Central memory CD8-positive, alpha-beta T cell (primary cell): ENCODE measurements at places on chromosomes 6 and 20.

GRCh38 chr6:10463491-10464481, 48.9 kb upstream of the TFAP2A start:
- no peak for DNase-seq
- H3K27ac ChIP-seq: no peak overlapping the region
- H3K27me3 ChIP-seq: peaks cover 10% of the 10 kb centered on the region
- H3K4me1 ChIP-seq: no peaks in the 10 kb centered on the region
- H3K4me3 ChIP-seq: no peak overlapping the region
- no peaks in the 10 kb centered on the region for H3K36me3 ChIP-seq

GRCh38 chr20:14235355-14235754, 102.1 kb downstream of the FLRT3 start:
- no peak overlapping the region for H3K27ac ChIP-seq
- no peak for DNase-seq
- no peaks in the 10 kb centered on the region for H3K36me3 ChIP-seq
- no peaks in the 10 kb centered on the region for H3K4me1 ChIP-seq

DNA sequence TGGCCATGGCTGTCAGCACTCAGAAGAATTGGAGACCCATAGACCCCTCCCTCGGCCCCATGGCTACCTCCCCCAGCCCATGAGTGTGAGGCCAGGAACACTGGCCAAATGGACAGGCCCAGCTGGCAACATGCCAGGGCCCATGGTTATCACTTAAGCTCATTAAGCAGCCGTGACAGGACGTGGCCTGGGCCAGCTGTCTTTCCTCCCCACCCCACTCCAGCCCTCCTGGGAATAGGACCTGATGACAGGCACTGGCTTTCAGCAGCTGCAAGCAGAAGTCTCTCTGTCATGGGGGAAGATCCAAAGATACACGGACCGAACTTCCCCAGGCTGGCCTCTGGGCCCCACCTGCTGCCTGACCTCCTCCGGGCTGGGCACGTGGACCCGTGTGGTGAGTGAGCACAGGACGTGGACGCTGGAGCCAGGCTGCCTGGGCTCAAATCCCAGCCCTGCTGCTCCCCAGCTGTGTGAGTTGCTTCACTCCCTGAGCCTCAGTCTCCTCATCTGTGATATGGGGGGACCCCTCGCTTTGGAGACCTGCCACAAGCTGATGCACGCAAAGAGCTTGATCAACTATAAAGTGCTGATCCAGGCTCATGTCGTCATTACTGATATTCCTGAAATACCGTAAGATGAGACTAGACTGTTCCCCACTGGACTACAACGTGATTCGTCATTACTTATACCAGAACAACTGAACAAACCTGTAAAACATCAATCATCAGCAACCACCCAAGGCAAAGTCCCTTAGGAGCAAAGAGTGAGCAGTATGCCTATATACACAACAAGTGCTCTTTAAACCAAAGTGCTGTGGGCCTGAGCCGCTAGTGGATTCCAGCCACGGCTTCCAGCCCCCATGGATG, 22.0 kb upstream of the VSTM2L start:
- no peak overlapping the region for H3K27ac ChIP-seq
- H3K4me3 ChIP-seq: no peak overlapping the region
- H3K4me1 ChIP-seq: no peaks in the 10 kb centered on the region
- no peaks in the 10 kb centered on the region for H3K36me3 ChIP-seq
- H3K27me3 ChIP-seq: no peaks in the 10 kb centered on the region

GRCh38 chr20:19539191-19539590, 218.9 kb upstream of the RIN2 start:
- H3K36me3 ChIP-seq: no peaks in the 10 kb centered on the region
- no peak overlapping the region for H3K27ac ChIP-seq
- DNase-seq: no peak
- H3K4me3 ChIP-seq: no peak overlapping the region
- no peaks in the 10 kb centered on the region for H3K4me1 ChIP-seq

GRCh38 chr20:36155629-36155971, 1.1 kb downstream of the EPB41L1 start:
- no peaks in the 10 kb centered on the region for H3K4me1 ChIP-seq
- H3K4me3 ChIP-seq: peak overlapping the region; percentile 57
- H3K36me3 ChIP-seq: no peaks in the 10 kb centered on the region
- no peak for DNase-seq
- H3K27ac ChIP-seq: no peak overlapping the region

DNA sequence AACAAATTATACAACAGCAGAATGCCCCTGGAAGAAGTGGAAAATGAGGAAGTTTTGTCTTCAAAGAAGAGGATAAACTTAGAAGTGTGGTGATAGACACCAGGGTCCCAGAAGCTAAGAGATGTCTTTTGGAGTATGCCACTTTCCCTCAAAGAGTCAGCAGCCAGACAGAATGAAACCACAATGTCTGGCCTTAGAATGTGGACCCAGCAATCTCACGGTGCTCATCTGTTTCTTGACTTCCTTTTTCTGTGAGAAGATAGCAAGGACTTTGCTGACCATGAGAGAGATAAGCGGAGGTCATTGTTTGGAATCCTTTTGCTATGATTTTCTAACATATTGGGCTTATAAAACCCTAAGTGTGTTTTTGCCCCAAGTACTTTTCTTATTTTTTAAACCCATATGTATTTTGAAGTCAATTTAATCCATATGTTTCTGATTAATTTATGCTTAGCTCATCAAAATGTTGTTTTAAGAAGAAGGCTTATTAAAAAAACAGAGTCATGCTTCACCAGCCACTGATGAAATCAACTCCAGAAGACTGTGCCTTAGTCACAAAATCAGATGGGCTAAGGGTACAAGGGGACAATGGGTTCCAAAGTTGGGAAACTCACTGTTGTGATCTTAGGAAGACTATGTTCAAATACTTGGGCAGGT, 451.2 kb upstream of the JAG1 start:
- no peak for DNase-seq
- H3K4me1 ChIP-seq: no peaks in the 10 kb centered on the region
- no peak overlapping the region for H3K27ac ChIP-seq
- H3K36me3 ChIP-seq: peaks cover 1% of the 10 kb centered on the region
- no peak overlapping the region for H3K4me3 ChIP-seq
- H3K27me3 ChIP-seq: no peaks in the 10 kb centered on the region

DNA sequence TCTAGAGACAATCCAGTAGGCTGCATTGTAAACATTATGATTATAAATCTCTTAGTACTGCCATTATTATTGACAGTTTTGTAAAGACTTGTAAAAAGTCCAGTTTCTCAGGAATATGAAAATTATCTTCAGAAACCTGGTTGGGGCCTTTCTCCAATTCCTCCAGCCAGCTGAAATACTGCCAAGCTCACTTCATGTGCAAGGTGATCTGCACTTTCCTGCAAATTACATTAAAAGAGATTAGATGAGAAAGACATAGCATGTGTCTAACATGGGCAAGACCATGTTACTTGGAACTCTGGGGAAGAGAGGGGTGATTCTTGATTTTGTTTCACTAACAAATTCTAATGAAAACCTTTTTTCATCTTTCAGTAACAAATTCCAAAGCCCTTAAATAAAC, 24.0 kb downstream of the PGM3 start:
- H3K36me3 ChIP-seq: peaks cover 57% of the 10 kb centered on the region
- H3K27ac ChIP-seq: no peak overlapping the region
- H3K27me3 ChIP-seq: no peaks in the 10 kb centered on the region
- DNase-seq: no peak
- no peaks in the 10 kb centered on the region for H3K4me1 ChIP-seq

- peaks cover 6% of the 10 kb centered on the region for H3K4me1 ChIP-seq
- H3K27me3 ChIP-seq: no peaks in the 10 kb centered on the region
- no peak overlapping the region for H3K27ac ChIP-seq
Measured at GRCh38 chr6:155157101-155157500, 106.7 kb upstream of the CLDN20 start.

- no peaks in the 10 kb centered on the region for H3K4me1 ChIP-seq
- no peak overlapping the region for H3K27ac ChIP-seq
Measured at GRCh38 chr6:168314948-168315347, 4.6 kb downstream of the DACT2 start.

DNA sequence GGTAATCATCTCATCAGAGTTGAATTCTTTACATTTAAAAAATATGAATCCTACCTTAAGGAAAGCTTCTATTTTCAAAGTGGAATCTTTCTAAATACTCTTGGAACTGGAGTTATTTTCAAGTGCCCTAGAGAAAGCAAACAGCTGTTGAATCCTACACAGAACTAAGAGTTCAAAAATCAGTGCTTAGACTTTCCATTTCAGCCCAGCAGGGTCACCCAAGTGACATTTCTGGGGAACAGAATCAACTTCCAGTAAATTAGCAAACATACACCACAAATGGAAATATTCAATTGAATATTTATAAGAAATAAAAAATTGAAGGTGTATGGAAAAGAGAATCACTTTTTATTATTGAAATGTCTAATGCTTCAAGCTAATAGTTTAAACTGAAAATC, 427.7 kb upstream of the NOX3 start:
- no peak for DNase-seq
